ENCODE measurements at places on chromosomes 13 and 19.
A peak's percentile ranks its signal among the peaks of the same experiment; 100 is the strongest.

- DNase-seq: no peak
These were observed 423 bp downstream of the KLK8 start for GRCh38 chr19:51000981-51001380.

DNA sequence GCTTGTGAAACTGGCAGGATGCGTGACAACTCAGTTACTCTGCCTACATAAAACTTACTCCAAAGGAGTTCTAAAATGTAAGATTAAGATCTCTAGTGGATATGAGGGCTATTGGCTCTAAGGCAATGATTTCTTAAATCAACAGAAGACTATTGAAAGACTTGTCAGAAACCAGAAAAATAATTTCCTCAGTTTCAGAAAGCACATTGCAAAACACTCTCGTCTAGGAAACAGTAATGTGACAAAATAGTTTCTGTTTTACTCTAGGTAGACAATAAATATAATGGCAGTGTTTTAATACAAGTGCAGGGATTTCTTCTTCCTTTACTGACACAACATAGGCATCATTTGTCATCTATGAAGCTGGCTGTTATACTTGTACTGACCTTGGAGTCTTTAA is 230.1 kb downstream of the KCTD12 start:
- DNase-seq: no peak

- DNase-seq: no peak
These were observed 61.9 kb downstream of the DPF1 start for GRCh38 chr19:38162094-38162493.

DNA sequence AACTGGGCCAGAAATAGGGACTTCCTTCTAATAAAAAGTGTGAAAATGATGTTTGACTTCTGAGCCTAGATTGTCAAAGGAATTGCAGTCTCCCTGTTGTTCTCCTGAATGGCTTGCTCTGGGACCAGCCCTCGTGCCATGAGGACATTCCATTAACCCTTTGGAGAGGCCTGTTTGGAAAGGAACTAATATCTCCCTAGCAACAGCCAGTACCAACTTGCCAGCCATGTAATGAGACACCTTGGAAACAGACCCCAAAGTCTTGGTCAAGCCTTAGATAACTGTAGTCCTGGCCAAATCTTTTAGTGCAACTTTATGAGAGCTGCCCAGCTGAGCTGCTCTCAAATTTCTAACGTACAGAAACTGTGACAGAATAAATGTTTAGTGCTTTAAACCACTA is 8.2 kb upstream of the SIAH3 start:
- peak; percentile 54 for DNase-seq

DNA sequence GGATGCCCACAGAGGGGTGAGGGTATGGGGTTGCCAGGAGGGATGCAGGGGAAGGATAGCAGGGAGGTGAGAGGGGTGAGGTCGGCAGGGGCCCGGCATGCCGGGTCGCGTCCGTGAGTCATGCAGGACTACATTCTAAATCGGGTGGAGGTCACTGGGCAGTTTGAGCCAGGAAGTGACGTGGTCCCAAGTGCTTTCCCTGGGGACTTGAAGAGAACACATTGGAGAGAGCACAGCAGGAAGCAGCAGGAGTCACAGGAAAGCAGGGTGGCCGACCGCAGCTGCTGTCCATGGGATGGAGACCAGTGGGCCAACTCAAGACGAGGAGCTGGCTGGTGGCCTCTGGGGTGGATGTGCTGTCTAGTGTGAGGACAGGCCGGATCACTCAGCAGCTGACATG is 92.0 kb upstream of the WASF3 start:
- no peak for DNase-seq

DNA sequence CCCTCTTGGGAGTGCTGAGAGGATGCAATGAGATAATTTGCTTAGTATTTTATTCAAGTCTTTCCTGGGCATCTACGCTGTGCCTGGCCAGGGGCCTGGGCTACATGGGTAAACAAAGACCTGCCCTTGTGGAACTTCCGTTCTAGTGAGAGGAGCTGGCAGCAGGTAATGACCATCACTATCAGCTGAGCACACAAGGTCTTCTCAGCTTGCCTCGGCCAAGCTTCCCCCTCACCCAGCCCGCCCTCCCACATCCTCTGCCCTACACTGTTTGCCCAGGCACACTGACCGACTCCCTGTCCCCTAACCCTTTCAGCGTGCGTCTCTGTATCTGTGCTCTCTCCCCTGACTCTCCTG is 8.6 kb upstream of the FKRP start:
- DNase-seq: no peak

GRCh38 chr13:43364210-43365038 is 341.0 kb downstream of the DNAJC15 start:
- DNase-seq: peak; percentile 75

GRCh38 chr13:84567848-84568247 is 685.6 kb upstream of the SLITRK1 start:
- DNase-seq: no peak

- no peak for DNase-seq
These were observed 8.3 kb downstream of the ZNF554 start for GRCh38 chr19:2827840-2828489.

- no peak for DNase-seq
These were observed 14.7 kb upstream of the SIGLEC6 start for GRCh38 chr19:51546107-51546649.

- DNase-seq: no peak
These were observed 355.6 kb downstream of the SLC7A1 start for GRCh38 chr13:29239653-29240525.

GRCh38 chr19:51333836-51334460 is 8.0 kb downstream of the VSIG10L start:
- DNase-seq: no peak

DNA sequence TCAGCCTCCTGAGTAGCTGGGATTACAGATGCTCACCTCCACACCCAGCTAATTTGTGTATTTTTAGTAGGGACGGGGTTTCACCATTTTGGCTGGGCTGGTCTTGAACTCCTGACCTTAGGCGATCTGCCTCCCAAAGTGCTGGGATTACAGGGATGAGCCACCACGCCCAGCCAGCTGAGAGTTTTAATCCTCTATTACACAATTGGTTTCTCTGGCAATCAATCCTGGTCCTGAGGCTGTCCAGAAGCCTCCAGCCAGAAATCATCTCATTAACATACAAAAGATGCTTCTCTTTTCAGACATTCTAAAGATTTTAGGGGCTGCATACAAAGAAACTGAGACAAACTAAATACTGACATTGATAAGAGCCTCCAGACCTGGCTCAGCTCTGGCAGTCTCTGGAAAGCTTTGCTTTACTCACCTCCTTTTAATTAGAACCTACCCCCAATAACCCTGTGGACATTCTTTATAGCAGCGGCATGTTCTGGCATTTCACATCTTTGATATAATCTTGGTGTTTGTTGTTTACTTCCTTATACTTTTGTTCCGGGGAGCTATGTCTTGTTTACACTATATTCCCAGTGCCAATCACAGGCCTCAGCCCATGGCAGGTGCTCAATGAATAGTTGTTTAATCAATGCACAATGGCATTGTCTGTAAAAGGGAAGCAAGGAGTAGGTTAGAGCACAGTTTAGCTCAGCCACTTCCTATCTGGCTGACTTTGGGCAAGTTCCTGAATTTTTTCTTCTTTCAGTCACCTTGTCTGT is 4.1 kb upstream of the ZNF724 start:
- no peak for DNase-seq

- no peak for DNase-seq
These were observed 8.2 kb downstream of the KCTD12 start for GRCh38 chr13:76878043-76878442.

GRCh38 chr19:40663695-40664692 is 26.5 kb downstream of the NUMBL start:
- DNase-seq: no peak

DNA sequence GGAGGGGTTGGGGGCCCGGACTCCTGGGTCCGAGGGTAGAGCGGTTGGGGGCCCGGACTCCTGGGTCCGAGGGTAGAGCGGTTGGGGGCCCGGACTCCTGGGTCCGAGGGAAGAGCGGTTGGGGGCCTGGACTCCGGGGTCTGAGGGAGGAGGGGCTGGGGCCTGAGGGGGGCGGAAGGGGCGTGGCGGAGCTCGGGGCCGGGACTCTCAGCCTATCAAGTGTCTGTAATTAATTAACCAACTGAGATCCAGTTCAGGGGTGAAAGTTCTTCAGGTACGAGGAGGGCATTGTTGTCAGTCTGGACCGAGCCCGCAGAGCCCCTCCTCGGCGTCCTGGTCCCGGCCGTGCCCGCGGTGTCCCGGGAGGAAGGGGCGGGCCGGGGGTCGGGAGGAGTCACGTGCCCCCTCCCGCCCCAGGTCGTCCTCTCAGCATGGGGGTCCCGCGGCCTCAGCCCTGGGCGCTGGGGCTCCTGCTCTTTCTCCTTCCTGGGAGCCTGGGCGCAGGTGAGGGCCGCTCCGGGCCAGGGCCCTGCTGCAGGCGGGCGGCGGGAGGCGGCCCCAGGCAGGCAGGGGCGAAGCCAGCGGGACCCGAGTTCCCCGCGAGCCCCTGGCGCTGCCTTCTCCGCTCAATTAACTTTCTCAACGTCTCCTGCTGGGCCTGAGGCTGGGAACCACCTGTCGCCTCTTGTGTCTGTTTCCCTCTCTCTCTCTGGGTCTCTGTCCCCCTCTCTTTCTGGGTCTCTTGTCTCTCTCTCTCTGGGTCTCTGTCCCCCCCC is 697 bp downstream of the FCGRT start:
- DNase-seq: peak; percentile 84

GRCh38 chr13:39037410-39037879 is 444 bp downstream of the PROSER1 start:
- DNase-seq: no peak

- DNase-seq: no peak
These were observed 115.9 kb downstream of the TSHZ3 start for GRCh38 chr19:31233295-31233800.

- no peak for DNase-seq
These were observed 114.8 kb upstream of the TRPC4 start for GRCh38 chr13:37984357-37984756.

GRCh38 chr19:51127032-51127431 is 2.3 kb downstream of the SIGLEC9 start:
- DNase-seq: no peak

- DNase-seq: no peak
These were observed at the start of gene DLL3 for GRCh38 chr19:39498798-39499642. Gene DLL3, plus strand, starts transcription at chr19:39498947. Its CDS starts 28 bp downstream, at chr19:39498975.

DNA sequence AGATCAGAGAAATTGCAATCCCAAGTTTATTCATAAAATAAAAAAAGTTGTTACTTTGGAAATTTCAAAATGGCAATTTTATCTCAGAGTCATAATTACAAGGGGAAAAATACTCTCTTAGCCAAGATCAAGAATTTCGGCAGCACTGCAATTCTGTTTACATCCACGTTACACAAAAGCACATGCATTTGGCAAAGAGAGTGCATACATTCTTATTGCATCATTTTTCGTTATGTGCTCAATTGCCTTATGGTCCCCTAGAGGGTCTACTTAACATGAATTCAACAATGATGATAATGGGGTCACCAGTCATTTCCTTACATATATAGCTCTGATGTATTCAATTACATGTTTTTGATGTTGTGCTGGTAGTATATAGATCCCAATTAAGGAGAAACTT is 498.0 kb downstream of the DIAPH3 start:
- DNase-seq: peak; percentile 91

DNA sequence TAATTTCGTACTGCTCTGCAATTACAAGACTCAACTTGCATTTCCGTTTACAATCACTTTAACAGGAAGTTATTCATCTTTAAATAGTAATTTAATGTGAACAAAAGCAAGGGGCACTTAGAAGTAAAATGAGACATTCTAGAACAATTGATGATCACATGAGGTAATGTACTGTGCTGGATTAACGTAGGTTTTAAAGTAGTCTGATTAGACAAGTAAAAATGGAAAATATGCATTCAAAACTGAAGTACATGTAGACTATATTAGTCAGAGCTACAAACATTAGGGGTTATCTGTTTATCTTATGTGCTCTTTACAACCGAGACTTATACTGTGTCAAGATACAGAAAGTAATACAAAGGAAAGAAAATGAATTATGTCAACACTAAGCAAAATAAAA is 1528.0 kb downstream of the SLITRK5 start:
- no peak for DNase-seq

DNA sequence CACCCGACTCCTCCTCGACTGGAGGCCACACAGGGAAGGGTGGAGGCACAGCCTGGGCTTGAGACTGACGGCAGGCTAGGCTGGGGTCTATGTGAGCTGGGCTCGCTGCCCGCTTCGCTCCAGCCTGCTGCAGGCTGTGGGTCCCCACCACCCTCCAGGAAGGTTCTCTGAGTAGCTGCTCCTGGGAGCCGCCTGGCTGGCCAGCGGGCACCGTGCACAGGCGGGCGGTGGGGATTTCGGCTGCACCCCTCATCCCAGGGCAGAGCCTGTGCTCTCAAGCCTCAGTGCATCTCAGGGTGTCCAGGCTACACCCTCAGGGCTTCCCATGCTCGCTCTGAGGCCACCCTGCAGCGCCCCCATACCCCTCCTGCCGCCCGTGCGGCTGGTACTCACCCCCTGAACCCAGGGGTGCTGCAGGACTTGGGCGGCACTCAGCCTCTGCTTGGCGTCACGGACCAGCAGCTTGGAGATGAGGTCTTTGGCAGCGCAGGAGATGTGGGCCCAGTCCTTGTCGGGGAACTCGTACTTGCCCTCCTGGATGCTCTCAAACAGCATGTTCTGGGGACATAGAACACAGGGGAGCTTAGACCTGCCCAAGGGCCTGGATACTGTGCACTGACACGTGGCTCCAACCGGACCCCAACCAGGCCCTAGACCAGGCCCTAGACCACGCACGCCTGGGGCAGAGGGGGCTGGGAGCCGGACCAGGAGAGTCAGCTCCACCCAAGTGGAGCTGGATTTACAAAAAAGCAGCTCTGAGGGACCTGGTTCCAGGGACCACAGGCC is 10.2 kb downstream of the MKNK2 start:
- peak; percentile 49 for DNase-seq

- DNase-seq: peak; percentile 66
These were observed 10.6 kb downstream of the DCAF15 start for GRCh38 chr19:13962699-13963602.

GRCh38 chr13:95153647-95154412 is 147.4 kb downstream of the ABCC4 start:
- DNase-seq: no peak

- peak; percentile 41 for DNase-seq
These were observed 26.8 kb downstream of the SKA3 start for GRCh38 chr13:21149568-21149967.

- DNase-seq: peak; percentile 42
These were observed 2.2 kb downstream of the CD70 start for GRCh38 chr19:6588508-6589345.

GRCh38 chr19:52039169-52039568 is 9.5 kb downstream of the ZNF432 start:
- no peak for DNase-seq
